ENCODE measurements at places on chromosomes 16 and 17. TPM values are rescaled to one million over a fixed set of nuclear protein-coding genes. Genes with fewer than 3 reads are reported as not detected.

DNA sequence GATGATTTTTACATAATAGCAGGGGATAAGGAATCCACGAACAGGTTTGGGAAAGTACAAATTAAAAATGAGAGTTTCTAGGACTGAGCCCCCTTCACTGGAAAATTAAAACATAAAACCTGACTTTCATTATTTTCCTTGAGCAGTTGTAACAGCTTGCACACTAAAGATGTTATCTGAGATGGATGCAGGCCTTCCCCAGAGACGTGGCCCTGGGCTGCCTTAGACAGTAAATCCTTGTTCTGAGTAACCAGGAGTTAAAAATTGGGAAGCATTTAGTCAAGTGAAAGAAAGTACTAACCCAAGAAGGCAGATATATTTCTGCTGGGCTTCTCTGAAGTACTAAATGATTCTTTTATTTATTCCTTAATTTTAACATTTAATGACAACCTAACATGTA, 432.2 kb upstream of the KIF2B start:
- no peak overlapping the region for H3K4me3 ChIP-seq
- H3K27me3 ChIP-seq: no peaks in the 10 kb centered on the region
- no peak overlapping the region for H3K27ac ChIP-seq
- no peak for DNase-seq

- H3K4me1 ChIP-seq: peaks cover 6% of the 10 kb centered on the region
- no peaks in the 10 kb centered on the region for H3K27me3 ChIP-seq
- no peak overlapping the region for H3K4me3 ChIP-seq
Measured at GRCh38 chr16:19722981-19723380, 4.9 kb downstream of the IQCK start.

The CLEC18A gene
- total RNA-seq: 0.13 TPM

The KRTAP3-1 gene
- not detected for total RNA-seq

The CFAP119 gene
- total RNA-seq: 6.5 TPM

The SPATA32 gene
- not detected for total RNA-seq

Measured in CD8-positive, alpha-beta memory T cell (primary cell).